Osteocyte (in vitro differentiated cells): ENCODE measurements at places on chromosomes 5 and 9. TPM values are rescaled to one million over a fixed set of nuclear protein-coding genes. Genes with fewer than 3 reads are reported as not detected.

- no peaks in the 10 kb centered on the region for H3K36me3 ChIP-seq
- no peak overlapping the region for H3K4me3 ChIP-seq
- no peak for DNase-seq
- no peaks in the 10 kb centered on the region for H3K4me1 ChIP-seq
- H3K27ac ChIP-seq = no peak overlapping the region
- no peaks in the 10 kb centered on the region for H3K27me3 ChIP-seq
Observed at GRCh38 chr9:100999906-101000544, 28.5 kb upstream of the PLPPR1 start.

GRCh38 chr5:6359555-6360322, 18.6 kb downstream of the MED10 start:
- no peaks in the 10 kb centered on the region for H3K27me3 ChIP-seq
- H3K36me3 ChIP-seq = no peaks in the 10 kb centered on the region
- peak; percentile 72 for DNase-seq
- peaks cover 4% of the 10 kb centered on the region for H3K4me1 ChIP-seq
- no peak overlapping the region for H3K4me3 ChIP-seq

DNA sequence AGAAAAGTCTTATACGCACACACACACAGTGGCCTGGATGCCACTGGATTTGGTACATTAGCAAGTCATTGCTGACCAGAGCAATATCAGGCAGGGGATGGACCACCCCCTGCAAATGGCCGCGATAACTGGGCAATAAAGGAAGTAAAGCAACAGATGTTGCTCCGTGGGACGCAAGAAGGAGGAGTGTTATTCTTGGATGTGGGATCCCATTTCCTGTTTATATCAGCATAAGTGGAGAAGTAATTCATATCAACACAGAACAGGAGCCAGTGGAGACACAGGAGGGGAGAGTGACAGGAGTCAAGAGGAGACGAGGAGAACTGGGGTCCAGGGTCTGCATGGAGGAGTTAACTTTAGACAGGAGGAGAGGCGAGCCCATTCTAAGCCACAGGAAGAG, 18.4 kb downstream of the RUFY1 start:
- H3K36me3 ChIP-seq = peaks cover 34% of the 10 kb centered on the region
- no peaks in the 10 kb centered on the region for H3K27me3 ChIP-seq
- no peak for DNase-seq
- no peaks in the 10 kb centered on the region for H3K4me1 ChIP-seq

DNA sequence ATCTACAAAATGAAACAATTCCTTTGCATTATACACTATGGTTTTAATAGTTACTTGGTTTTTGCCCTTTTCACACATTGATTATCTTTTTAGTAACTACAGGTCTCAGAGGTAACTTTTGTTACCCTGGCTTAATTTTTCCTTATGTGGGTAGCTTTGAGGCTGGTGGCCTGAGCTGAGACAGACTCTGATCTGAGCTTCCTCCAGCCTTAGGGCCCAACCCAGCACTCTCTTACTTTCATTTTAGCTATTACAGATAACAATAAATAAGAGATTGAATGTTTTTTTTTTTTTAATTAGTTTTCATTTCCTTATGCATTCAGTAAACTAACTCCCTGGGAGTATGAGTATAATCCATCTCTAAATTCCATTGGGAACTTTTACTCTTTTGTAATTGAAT, 15.1 kb upstream of the OXCT1 start:
- DNase-seq = no peak
- no peaks in the 10 kb centered on the region for H3K4me1 ChIP-seq
- H3K27me3 ChIP-seq = peaks cover 48% of the 10 kb centered on the region
- no peak overlapping the region for H3K4me3 ChIP-seq

DNA sequence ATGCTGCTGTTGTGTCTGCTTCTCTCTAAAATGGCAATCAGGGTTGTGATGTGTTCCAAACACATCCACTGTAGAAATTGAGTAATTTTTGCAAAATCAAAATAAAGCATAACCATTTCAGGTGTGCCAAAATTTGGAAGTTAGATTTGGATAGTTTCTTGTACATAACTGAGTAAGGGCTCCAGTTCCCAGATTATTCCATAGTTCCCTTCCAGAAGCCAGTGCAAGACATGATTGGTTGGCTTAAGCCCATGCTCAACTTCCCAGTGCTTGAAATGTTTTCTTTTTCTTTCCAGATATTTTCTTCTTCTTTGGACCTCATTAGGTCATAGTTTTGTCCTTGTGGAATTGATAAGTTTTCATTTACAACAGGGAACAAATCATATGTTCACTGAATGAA, 64.2 kb downstream of the SNCAIP start:
- H3K4me1 ChIP-seq = no peaks in the 10 kb centered on the region
- no peak overlapping the region for H3K4me3 ChIP-seq
- no peak overlapping the region for H3K27ac ChIP-seq
- no peaks in the 10 kb centered on the region for H3K36me3 ChIP-seq

- no peak for DNase-seq
- H3K36me3 ChIP-seq = no peaks in the 10 kb centered on the region
- no peak overlapping the region for H3K27ac ChIP-seq
Observed at GRCh38 chr9:71036501-71036900, 84.9 kb downstream of the TRPM3 start.

- H3K27me3 ChIP-seq = no peaks in the 10 kb centered on the region
- DNase-seq = peak; percentile 90
- peak overlapping the region; percentile 36 for H3K4me3 ChIP-seq
- peak overlapping the region; percentile 85 for H3K27ac ChIP-seq
- no peaks in the 10 kb centered on the region for H3K36me3 ChIP-seq
Observed at GRCh38 chr5:174571662-174572397, 152.6 kb upstream of the MSX2 start.

DNA sequence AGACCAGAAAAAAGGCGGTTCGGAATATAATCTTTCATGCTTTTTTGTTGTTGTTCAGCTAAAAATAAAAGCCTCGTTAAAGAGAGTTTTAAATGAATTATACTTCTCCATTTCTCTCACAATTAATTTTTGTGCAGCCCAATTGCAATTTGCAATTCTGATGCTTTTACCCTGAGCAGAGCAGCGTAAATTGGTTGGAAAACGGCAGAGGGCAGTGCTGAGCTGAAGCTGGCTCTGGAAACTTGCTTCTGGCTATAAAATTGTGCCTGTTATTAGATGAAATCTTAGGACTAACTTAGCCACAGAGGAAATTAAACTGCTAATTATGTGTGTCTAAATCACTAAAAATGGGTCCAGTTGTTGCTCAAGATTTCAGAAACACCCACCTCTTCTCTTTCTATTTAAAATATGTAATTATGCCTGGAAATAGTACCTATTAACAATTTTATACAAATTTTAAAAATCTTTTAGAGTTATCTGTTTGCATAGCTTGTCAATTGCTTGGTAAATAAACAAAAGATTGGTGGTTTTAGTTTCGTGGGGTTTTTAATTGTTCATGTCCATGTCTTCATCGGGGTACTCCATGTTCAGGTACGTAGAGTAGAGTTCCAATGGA, 441.8 kb upstream of the TLE4 start:
- peaks cover 8% of the 10 kb centered on the region for H3K4me1 ChIP-seq
- no peak overlapping the region for H3K4me3 ChIP-seq
- no peaks in the 10 kb centered on the region for H3K36me3 ChIP-seq
- no peak overlapping the region for H3K27ac ChIP-seq
- no peaks in the 10 kb centered on the region for H3K27me3 ChIP-seq

GRCh38 chr5:133921069-133921468, 47.4 kb downstream of the C5orf15 start:
- H3K27ac ChIP-seq = no peak overlapping the region
- no peak for DNase-seq
- H3K36me3 ChIP-seq = no peaks in the 10 kb centered on the region
- peaks cover 4% of the 10 kb centered on the region for H3K4me1 ChIP-seq
- no peak overlapping the region for H3K4me3 ChIP-seq

GRCh38 chr9:129125478-129125877, 14.3 kb downstream of the PTPA start:
- no peak for DNase-seq
- no peak overlapping the region for H3K4me3 ChIP-seq
- H3K27me3 ChIP-seq = no peaks in the 10 kb centered on the region
- H3K36me3 ChIP-seq = peaks cover 28% of the 10 kb centered on the region

- H3K36me3 ChIP-seq = no peaks in the 10 kb centered on the region
- H3K4me1 ChIP-seq = peaks cover 11% of the 10 kb centered on the region
- H3K27ac ChIP-seq = no peak overlapping the region
Observed at GRCh38 chr9:20225826-20226225, 396.5 kb downstream of the MLLT3 start.

GRCh38 chr5:179169836-179170235, 109.7 kb downstream of the ZNF354C start:
- H3K36me3 ChIP-seq = no peaks in the 10 kb centered on the region
- no peaks in the 10 kb centered on the region for H3K27me3 ChIP-seq
- H3K27ac ChIP-seq = no peak overlapping the region
- H3K4me3 ChIP-seq = no peak overlapping the region
- DNase-seq = no peak

GRCh38 chr5:113057557-113057984, 81.0 kb downstream of the DCP2 start:
- H3K4me1 ChIP-seq = peaks cover 11% of the 10 kb centered on the region
- H3K36me3 ChIP-seq = peaks cover 3% of the 10 kb centered on the region
- H3K4me3 ChIP-seq = no peak overlapping the region
- H3K27me3 ChIP-seq = no peaks in the 10 kb centered on the region
- H3K27ac ChIP-seq = no peak overlapping the region

- H3K4me1 ChIP-seq = no peaks in the 10 kb centered on the region
- H3K27me3 ChIP-seq = no peaks in the 10 kb centered on the region
- no peaks in the 10 kb centered on the region for H3K36me3 ChIP-seq
Observed at GRCh38 chr5:57164124-57164523, 9.7 kb upstream of the GPBP1 start.

GRCh38 chr9:137140151-137141012, 1.4 kb downstream of the GRIN1 start:
- H3K4me3 ChIP-seq = no peak overlapping the region
- H3K27ac ChIP-seq = no peak overlapping the region
- H3K4me1 ChIP-seq = no peaks in the 10 kb centered on the region
- peak; percentile 77 for DNase-seq
- H3K36me3 ChIP-seq = no peaks in the 10 kb centered on the region
- H3K27me3 ChIP-seq = peaks cover 35% of the 10 kb centered on the region

- DNase-seq = no peak
- no peak overlapping the region for H3K4me3 ChIP-seq
- H3K4me1 ChIP-seq = peaks cover 17% of the 10 kb centered on the region
- no peak overlapping the region for H3K27ac ChIP-seq
Observed at GRCh38 chr5:137335493-137335892, 163.6 kb downstream of the SPOCK1 start.

- no peak overlapping the region for H3K4me3 ChIP-seq
- no peaks in the 10 kb centered on the region for H3K36me3 ChIP-seq
- H3K4me1 ChIP-seq = peaks cover 21% of the 10 kb centered on the region
- H3K27me3 ChIP-seq = no peaks in the 10 kb centered on the region
Observed at GRCh38 chr5:169893571-169893970, 86.7 kb downstream of the INSYN2B start.

DNA sequence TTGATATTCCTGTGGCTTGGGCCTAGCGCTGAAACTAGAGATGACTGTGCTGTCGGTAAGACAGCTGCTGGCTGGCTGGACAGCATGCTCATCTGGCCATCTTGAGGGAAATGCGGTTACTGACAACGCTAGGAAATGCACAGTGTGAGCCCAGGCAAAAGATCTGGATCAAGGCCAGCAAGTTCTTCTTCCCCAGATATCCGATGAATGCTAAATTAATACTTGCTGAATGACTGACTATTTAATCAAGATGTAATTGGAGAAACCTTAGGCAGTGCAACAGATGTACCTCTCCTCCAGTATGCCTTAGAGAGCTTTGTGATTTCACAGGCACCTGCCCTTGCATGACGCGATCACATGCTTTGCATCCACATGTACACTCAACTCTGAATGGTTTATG, 659.1 kb downstream of the EFNA5 start:
- no peaks in the 10 kb centered on the region for H3K4me1 ChIP-seq
- no peak overlapping the region for H3K27ac ChIP-seq

- H3K4me1 ChIP-seq = no peaks in the 10 kb centered on the region
- H3K27me3 ChIP-seq = peaks cover 46% of the 10 kb centered on the region
- H3K4me3 ChIP-seq = no peak overlapping the region
Observed at GRCh38 chr5:171599411-171599810, 180.0 kb downstream of the FGF18 start.

DNA sequence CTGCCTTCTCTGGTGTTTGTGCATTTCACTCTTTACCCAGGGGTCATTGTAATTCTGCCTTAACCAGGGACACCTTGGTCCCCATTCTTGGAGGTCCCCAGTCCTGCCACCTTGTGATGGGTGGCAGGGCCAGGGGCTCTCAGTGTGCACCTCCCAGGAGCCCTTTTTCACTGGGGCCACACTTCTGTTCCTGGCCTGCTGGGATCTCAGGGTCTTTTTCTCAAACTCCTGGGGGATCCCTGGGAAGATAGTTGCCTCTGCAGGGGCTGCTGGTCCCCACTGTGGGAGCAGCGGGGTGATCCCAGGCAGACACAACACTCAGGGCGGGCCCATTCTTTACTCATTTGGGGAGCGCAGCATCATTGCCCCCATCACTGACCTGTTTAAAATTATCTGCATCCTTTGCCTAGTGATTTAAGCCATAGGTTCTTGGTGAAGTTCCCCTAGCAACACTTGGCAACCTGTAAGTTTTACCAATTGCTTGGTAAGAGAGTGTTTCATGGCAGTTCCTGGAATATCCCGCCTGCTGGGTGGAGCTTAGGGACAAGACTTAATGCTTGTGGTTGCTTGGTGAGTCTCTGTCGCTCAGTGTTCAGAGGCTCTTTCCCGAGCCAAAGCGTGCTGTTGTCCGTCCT, 15.7 kb downstream of the PHF2 start:
- H3K27ac ChIP-seq = no peak overlapping the region
- H3K4me3 ChIP-seq = no peak overlapping the region
- peaks cover 31% of the 10 kb centered on the region for H3K4me1 ChIP-seq
- H3K27me3 ChIP-seq = no peaks in the 10 kb centered on the region
- H3K36me3 ChIP-seq = peaks cover 2% of the 10 kb centered on the region

DNA sequence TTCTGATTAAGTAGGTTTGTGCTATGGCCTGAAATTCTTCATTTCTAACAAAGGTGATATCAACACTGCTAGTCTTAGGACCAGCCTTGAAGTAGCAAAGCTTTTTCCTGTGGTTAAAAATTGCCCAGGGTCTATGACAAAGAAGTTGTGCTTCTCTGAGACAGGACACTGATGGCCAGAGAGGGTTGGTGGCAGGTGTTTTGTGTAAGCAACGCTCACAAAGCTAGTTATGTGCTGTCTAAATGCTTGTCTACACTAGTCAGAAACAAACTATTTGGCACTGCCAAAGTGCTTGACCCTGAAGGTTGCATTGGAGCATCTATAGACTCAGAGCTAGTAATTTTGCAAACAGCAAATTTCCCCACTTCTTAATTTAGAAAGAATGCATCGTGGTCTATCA, 44.1 kb upstream of the SELENOP start:
- H3K27ac ChIP-seq = no peak overlapping the region
- H3K4me1 ChIP-seq = no peaks in the 10 kb centered on the region
- H3K4me3 ChIP-seq = no peak overlapping the region
- peaks cover 28% of the 10 kb centered on the region for H3K27me3 ChIP-seq

DNA sequence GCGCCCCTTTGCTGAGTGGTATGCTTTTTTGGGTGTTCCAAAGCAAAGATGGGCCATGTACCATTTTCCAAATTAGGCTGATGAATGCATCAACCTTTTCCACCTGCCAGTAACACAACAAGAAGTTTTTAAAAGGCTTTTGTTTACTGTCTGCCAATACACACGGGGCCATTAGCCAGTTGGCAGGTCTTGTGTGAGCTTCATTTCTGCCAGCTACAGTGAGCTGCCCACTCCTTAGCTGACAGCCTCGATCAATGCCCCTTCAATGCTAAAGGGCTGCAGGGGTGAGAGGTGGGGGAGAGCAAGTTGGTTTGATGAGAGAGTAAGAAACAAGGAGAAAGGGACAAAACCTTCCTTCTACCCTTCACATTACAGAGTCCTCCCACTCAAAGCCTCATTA, 128.7 kb downstream of the C5orf15 start:
- no peak overlapping the region for H3K4me3 ChIP-seq
- no peak for DNase-seq
- peaks cover 20% of the 10 kb centered on the region for H3K27me3 ChIP-seq
- H3K36me3 ChIP-seq = no peaks in the 10 kb centered on the region
- H3K27ac ChIP-seq = no peak overlapping the region
- H3K4me1 ChIP-seq = peaks cover 4% of the 10 kb centered on the region

Gene KLF4
- total RNA-seq = 113 and 131 TPM in 2 replicates

Gene COL23A1
- total RNA-seq = not detected in 2 replicates

Gene CCDC152
- not detected in 2 replicates for total RNA-seq

Gene ANKRD20A1
- total RNA-seq = 0.42 and 1.7 TPM in 2 replicates
